ENCODE measurements at places on chromosomes 1 and 21.

- no peak for DNase-seq
Measured at GRCh38 chr1:182032251-182032650, 29.3 kb downstream of the ZNF648 start.

DNA sequence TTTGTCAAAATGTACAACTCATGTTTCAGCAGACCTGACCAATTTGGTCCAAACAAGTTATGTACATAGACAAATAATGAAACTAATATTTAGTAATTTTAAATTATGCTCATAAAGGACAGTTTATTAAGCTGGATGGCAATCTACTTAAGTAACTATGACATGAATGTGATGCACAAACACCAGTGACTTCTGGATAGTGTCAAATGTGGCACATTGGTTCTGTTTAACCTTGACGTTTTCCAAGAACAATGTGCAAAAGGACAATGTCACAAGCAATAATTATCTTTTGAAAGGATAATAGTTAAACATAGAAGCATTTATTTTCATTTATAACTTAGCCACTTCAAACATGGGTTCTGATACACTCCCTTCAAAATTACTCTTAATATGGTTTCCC, 80.0 kb downstream of the TRIM33 start:
- no peak for DNase-seq

GRCh38 chr1:3981746-3982505, 81.9 kb upstream of the C1orf174 start:
- no peak for DNase-seq

DNA sequence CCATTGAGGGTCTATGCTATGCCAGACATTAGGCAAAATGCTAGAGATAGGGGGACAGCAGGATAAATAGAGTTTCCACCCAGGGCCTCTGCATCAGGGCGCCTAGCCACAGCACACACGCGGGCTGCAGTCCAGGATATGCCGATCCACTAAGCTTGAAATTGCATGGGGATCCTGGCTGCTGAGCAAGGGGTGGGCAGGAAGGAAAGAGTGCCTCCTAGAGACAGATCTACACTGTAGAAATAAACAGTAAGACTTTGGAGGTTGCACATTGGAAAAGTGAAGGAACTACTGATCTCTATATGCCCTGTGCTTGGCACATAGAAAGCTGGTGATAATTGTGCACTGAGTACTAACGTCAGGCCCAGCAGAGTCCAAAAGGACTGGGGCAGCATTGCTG, 411.1 kb downstream of the PRDM2 start:
- no peak for DNase-seq

- DNase-seq, result no peak
Measured at GRCh38 chr1:31785947-31786290, 21.8 kb upstream of the ADGRB2 start.

DNA sequence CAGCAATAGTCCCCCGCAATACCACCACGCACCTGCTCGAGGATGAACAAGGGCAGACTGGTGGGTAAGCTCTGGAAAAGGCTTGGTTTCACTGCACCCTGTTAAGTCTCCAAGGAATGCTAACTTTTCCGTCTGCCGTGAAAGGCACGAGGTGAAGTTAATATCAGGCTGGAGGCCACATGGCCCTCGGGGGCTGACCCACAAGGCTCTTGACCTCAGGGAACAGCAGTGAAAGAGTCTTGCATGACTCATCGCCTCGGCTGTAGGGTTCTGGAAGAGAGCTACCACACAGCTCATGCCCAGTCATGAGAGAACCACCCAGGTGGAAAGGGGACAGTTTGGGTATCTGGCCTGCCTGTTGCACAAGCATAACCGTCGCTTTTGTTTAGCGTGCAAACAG, 24.7 kb downstream of the SCCPDH start:
- no peak for DNase-seq

DNA sequence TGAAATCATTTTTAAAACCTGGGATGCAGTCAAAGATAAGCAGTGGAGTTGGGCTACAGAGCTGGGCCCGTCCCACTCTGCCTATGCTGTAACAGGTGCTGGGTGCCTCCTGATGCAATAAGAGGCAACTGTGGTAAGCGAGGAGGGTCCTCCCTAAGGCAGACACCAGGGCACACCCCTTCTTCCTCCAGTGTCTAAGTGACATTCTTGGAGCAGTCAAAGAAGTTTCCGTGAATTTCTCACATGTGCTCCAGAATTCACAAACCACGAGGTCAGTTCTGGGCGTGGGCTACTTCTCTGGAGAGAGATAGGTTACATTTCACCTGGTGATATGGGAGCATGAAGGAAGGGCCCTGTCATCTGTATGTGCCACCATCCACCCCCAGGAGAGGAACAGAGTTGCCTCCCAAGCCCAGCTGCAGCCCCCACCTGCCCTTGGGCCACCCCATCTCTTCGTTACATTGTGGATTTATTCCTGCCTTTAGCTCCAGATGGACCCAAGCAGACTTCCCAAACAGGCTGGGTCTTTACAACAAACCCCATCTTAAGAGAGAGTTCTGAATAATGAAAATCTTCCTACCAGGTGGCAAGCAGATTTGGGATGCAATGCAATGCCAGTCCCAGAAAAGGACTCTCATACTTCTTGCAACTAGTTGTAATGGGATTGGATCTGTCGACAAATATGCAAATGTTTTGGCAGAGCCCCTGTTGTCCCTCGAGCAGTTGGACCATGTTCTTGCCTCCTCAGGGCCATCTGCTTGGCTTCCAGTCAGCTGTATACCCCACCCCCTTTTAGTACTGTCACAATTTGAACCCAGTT, 82.5 kb upstream of the CNTN2 start:
- no peak for DNase-seq

DNA sequence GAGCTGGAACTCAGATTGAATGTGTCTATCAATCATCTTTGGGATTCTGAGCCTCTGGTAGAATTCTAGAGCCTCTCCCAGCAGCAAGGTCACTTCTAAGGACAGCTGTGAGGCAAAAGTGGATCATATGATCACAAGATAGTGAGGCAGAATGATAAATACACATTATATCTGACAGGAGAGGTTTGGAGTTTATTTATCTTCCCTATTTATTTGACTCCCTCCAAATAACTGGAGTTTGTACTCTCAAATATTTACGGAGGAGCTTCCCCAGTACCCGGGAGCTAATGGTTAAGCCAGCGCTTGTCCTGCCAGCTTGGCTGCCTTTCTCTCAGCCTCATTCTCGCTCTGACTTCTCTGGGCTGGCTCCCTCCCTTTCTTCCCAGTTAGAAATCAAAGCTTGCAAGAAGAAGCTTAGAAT, 2.3 kb downstream of the HMGCS2 start:
- DNase-seq, result no peak

DNA sequence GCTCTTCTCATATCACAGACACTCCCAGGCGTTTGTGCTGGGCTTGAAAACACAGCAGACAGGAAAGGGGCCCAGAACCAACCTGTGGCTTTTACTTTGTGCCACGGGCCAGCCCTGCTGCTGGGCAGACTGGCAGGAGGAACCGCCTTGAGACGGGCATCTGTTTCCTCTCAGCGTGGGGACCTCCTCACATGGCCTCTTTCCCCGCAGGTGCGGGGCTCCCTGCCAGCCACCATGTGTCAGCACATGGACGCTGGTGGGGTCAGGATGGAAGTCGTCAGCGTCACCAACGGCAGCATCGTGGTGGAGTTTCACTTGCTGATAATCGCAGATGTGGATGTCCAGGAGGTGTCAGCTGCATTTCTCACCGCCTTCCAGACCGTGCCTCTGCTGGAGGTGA, 47.8 kb downstream of the UMODL1 start:
- peak; percentile 68 for DNase-seq

DNA sequence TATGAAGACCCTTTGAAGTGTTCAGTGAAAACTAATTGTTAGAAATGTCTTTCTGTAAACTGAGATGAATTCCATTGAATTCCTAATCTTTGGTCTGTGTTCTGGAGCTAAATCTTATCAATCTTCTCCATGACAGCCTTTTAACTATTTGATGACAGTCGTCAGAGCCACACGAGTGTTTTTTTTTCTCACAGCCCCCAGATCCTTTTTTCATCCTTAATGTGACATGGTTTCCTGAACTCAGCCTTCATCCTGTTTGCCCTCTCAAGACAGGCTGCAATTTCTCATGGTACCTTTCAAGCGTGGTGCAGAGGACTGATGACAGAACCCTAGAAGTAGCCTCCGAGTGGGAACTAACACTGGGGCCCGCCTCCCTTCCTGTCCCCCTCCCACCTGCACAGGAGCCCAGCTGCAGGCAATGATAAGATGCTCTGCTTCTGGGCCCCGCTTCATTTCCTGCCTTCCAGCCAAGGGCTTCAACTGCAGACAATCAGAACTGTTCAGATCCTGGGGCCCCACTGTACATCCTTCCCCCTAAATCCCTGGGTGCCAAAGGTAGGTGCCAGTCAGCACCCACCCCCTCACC, 114.6 kb upstream of the VAV3 start:
- DNase-seq, result no peak

DNA sequence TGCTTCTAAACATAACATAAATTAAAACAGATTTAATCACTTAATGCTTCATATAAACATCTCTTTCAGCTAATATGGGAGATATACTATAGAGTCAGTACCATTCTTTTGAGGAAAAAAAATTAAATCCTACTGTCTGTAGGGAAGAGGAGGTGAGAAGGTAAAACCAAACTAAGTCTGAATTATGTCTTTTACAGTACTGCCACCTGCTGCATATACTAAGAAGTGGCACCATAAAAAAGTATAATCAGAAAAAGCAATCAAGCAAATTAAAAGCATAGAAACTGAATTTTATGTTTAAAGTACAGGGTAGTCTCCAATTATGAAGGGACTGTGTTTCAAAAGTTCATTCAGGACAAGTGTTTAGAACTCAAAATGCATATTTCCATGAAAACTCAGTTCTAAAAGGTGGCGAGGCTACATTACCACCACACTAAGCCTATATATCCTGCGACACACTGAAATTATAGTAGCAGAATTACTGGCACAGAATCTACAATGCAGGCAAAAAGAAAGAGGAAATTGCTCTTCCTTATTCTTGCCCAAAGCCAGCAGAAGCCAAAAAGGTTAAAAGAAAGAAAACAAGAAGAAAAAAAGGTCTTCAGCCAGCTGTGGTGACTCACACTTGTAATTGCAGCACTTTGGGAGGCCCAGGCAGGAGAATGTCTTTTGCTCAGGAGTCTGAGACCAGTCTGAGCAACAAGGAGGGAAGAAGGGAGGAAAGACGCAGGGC, 9.0 kb downstream of the NSL1 start:
- DNase-seq, result no peak

DNA sequence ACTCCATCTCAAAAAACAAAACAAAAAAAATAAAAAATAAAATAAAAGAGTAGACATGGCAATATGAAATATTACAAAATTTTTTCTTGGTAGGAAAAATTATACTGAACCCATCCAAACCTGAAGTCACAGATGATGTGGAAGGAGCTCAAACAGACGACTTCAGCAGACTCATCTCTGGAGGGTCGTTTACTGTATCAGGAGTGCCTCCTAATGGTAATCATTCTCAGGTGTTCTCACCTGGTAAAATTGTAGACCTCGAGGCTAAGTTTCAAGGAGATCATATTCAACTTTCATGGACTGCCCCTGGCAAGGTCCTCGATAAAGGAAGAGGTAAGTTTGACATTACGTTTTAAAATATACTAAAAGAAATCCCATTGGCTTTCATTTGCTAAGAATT, 54.3 kb upstream of the SH3GLB1 start:
- DNase-seq, result no peak

Measured in NCI-H1092 (cell line).